ENCODE measurements at places on chromosomes 7 and 10.

- DNase-seq: no peak
Observed at GRCh38 chr10:103578782-103579382, 85.4 kb downstream of the NEURL1 start.

- peak; percentile 21 for DNase-seq
Observed at GRCh38 chr7:46226860-46227259, 305.8 kb upstream of the IGFBP3 start.

DNA sequence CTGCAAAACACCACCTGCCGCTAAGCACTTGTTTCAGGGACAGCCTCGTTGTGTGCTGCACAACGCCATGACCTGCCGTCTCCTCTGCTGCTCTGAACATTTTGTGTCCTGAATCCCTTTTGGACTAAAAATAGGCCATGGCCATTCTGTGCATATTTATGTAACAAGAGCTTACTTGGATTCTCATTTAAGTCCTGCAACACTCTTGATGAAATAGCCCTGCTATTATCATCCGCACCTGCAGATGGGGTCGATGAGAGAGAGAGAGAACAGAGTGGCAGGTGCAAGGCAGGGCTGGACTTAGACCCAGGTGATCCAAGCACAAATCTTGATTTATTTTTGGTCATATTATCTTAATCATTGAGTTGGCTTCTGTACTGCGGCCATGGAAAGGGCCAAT, 121.2 kb upstream of the PRKCQ start:
- no peak for DNase-seq

DNA sequence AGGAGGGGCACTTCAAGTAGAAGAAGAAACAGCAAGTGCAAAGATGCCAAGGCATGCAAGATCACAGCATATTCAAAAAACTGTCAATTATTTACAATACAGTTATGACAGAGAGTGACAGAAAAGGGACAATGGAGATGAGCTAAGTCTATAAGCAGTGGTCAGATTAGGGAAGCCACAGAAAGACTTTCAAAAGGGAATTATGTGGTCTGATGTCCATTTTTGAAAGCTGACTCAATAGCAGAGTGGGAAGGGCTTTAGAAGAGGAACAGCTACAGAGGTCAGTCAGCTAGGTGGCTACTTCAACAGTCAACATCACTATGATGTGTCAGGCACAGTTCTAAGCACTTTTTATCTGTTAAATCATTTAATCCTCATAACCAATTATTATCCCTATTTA, 45.2 kb upstream of the SPOCK2 start:
- DNase-seq: peak; percentile 86

DNA sequence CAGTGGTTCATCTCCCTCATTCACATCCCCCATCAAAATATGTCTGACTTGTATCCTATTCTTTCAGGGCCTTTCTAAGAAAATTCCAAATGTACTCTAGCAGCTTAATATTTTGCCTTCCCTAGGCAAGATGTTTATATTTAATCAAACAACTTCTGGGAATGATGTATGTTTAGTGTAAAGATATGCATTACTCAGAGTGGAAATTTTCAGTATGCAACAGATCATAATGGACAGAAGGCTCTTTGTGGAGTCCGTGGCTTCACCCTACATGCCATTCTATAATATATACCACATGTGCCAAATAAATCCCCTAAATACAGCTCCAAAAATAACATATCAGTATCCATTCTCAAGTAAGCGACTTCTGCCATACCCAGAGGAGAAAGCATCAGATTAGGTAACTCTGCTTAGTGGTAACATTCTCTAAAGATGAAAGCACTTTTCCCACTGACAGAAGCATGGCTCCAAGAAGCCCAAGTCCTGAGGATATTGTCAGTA, 316.6 kb downstream of the KCNMA1 start:
- DNase-seq: peak; percentile 97

GRCh38 chr7:156065400-156065799, 253.1 kb upstream of the SHH start:
- DNase-seq: no peak

- no peak for DNase-seq
Observed at GRCh38 chr10:6819301-6819700, 239.2 kb upstream of the PRKCQ start.

DNA sequence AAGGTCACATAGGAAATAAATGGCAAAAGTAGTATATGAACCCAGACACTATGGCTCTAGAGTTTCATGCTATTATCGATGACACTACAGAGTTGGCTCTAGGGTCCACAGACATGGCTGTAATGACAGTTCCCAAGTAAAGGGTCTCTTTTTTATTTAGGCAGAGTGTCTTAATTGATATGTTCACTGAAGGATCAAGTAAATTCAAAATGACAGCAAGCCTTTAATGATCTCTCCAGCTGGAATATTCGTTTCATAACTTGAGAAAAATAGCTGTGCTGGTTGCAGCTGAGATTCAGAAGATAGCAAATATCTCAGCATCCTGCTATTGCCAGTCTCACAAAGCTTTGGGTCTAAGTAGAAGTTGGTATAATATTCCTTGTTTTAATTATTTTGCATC, 333.6 kb upstream of the MAGI2 start:
- DNase-seq: no peak

DNA sequence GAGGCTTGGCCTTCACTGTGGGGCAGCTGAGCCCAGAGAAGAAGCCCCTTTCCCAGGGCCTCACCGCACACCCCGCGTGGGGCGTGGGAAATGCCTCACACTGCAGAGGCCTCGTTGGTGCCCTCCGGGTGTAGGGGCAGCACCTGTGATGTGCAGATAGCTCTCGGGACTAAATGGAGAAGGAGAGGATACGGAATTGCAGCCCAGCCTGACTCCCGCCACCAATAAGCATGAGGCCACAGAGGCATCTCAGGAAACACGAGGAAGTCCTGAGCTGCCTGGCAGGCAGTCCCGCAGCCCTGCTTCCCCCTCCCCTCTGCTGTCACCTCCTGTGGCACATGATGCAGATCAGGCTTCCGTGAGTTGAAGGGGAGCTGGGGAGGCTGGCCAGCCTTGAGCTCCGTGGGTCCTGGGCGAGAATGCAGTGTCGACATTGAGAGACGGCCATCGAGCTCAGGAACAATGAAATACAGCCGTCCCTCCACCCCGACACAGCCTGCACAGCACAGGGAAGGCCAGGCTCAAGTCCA, 59.6 kb upstream of the PPP2R2D start:
- DNase-seq: no peak

GRCh38 chr7:130207642-130208041, at the start of gene SSMEM1:
Gene SSMEM1, plus strand, starts transcription at chr7:130207860. Its CDS starts 51 bp downstream, at chr7:130207911.
- peak; percentile 66 for DNase-seq

GRCh38 chr7:108818742-108819141, 249.1 kb downstream of the DNAJB9 start:
- DNase-seq: no peak

DNA sequence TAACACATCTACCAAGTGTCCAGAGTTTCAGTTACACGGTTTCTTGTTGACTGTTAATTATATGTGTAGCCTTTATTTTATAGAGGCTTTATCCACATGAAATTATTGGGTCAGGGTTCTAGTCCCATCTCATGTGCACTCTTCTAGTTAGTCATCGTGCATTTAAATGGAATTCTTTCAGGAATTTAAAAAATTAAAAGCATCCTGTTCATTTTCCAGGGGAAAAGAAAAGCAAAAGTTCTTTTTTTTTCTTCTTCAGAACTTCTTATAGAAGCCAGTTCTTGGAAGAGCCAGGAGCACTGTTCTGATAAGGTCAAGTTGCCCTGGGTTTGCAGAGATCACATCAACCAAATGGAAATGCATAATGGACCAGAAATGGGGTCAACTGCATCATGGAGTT, 324.7 kb downstream of the INHBA start:
- DNase-seq: peak; percentile 52

DNA sequence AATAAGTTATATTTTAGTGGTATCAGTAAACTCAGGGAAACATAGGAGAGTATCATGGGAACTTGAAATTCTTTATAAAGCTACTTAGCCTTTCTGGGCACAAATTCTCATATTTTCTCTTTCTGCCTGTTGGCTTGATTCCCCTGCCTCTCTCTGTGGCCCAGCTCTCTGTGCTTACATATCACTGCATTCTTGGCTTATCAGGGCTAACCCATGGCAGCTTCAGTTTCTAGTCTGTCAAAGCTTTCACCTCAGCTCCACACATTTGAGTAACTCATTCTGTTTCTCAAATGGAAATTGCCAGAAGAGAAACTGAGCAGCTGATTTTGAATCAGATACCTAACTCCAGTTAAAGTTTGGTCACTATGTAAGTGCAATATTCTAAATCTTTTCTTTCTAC, 713.1 kb downstream of the DNAJB9 start:
- DNase-seq: no peak

DNA sequence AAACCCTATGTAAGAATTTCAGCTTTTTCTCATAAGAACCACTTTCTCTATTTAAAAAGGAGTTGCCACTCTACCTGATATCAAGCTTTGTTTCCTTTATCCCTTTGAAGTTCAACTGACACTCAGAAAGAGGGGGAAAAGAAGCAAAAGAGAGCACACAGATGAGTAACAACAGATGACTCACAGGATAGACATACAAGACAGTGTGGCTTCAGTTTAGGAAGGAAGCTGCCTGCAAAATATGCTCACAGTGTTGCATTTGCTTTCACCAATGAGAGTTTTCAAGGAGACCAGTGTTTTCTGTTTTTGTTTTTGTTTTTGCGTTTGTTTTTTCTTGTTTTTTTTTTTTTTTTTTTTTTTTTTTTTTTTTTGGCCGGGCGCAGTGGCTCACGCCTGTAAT, 1181.6 kb downstream of the DNAJB9 start:
- DNase-seq: peak; percentile 9

- no peak for DNase-seq
Observed at GRCh38 chr7:75856536-75856935, 22.3 kb upstream of the RHBDD2 start.

DNA sequence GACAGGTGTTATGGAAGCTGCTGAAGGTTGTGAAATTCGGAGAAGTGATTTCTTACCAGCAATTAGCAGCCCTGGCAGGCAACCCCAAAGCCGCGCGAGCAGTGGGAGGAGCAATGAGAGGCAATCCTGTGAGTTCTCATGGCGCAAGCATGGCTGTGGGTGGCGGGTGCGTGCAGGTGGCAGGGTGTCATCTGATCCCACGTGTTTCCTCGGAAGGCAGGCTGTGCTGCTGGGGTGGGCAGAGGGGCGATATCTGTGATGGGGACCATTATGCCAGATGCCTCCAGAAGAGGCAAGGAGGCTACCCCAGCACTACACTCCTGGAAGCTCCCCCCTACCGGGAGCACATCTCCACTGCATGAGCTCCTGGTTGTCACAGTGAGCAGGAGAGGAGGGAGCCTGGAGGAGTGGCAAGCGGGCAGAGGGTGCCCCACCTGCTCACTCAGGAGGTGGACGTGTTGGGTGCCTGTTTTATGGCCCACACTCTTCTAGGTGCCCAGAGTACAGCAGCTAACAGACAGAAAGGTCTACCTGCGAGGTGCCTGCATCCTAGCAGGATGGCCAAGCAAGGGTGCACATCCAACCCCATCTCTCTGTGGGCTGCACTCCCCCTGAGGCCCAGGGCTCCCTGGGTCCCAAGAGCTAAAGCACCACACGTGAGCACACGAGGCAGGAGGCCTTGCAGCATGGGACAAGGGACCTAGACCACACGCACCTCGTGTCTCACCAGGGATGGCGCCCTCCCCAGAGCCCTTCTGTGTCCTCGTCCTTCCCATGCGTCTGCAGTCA, 204.7 kb downstream of the EBF3 start:
- DNase-seq: no peak

GRCh38 chr7:5437987-5438386, 14.4 kb upstream of the TNRC18 start:
- no peak for DNase-seq

- peak; percentile 29 for DNase-seq
Observed at GRCh38 chr10:119942973-119943372, 50.4 kb downstream of the SEC23IP start.

DNA sequence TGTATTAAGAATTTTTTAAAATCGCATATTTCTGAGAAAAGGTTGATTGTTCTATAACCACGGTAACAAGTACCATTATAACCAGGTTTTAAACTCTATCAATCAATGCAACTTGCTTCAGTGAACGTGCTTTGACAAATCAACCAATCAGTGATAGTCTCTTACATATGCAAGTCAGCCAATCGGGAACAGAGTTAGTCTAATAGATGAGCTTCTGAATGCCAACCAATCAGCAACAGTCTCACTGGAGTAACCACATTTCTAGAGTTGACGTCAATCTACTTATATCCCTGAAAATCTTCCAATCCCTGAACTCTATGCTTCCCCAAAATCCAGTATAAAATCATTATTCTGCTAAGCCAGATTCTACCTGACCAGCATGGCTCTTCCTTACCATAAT, 44.7 kb upstream of the TRUB1 start:
- DNase-seq: peak; percentile 36

DNA sequence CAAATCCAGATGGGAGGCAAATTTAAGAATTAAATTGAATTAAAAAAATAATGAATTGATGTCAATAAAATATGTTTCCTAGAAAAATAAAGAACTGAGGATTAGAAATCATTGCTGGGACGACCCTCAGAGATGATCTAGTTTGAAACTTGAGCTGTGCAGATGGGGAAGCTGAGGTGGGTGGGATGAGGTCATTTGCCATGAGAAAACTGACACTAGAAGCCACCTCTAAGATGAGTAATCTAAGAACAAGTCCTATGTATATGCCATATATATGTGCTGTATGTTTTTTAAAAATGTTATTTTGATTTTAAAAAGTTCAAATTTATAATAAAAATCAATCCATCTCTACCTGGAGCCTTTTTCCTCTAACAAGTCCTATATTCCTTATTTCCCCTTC, 135.7 kb downstream of the RSU1 start:
- DNase-seq: no peak

DNA sequence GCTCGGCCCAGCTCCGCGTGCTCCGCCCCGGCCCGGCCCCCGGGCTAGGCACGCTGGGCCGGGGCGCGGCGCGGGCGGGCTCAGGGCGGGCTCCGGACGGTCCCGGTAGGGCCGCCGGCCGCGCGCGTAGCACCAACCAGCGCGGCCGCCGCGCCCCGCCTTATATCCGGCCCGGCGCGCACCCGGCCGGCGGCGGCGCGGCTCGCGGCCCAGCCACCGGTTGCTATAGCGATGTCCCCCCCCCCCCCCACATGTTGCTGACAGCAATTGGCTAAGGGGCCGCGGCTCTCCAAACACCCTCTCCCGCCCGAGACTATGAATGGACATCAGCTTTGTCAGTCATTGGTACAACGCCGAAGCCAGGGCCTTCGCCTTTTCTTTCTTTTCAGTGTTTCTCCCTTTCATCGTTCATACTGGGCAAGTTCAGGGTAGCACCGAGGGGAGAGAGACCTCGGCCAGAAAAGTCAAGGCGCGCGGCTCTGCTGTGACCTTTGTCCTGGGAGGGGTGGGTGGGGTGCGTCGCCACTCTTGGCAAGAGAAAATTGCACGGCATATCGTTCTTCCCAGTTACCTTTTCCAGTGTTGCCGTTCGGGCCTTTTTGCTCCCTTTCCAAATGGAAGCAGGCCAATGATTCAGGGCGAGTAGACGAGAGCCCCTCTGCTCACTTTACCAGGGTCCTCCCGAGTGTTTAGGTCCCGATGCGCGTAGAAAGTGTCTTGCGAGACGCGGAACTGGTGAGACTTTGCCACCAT, 354.2 kb downstream of the DNAJB6 start:
- peak; percentile 19 for DNase-seq

- DNase-seq: peak; percentile 81
Observed at GRCh38 chr7:28865601-28866144, 92.5 kb downstream of the TRIL start.

- DNase-seq: no peak
Observed at GRCh38 chr7:116726713-116727431, 54.9 kb downstream of the MET start.

GRCh38 chr10:59405235-59405634, 42.9 kb upstream of the FAM13C start:
- no peak for DNase-seq

GRCh38 chr7:25628446-25628845, 400.2 kb upstream of the NPVF start:
- DNase-seq: no peak

- no peak for DNase-seq
Observed at GRCh38 chr10:102603946-102604345, 40.3 kb upstream of the TRIM8 start.

Data from EH (cell line).